ENCODE measurements at places on chromosomes 7 and 10.

- DNase-seq: peak; percentile 33
Measured at GRCh38 chr10:85888004-85888403, 478.6 kb downstream of the GRID1 start.

- no peak for DNase-seq
Measured at GRCh38 chr10:131173484-131174210, 137.9 kb downstream of the TCERG1L start.

- no peak for DNase-seq
Measured at GRCh38 chr10:52228556-52228955, 85.5 kb upstream of the DKK1 start.

- DNase-seq: no peak
Measured at GRCh38 chr7:21898265-21898930, 47.3 kb downstream of the CDCA7L start.

DNA sequence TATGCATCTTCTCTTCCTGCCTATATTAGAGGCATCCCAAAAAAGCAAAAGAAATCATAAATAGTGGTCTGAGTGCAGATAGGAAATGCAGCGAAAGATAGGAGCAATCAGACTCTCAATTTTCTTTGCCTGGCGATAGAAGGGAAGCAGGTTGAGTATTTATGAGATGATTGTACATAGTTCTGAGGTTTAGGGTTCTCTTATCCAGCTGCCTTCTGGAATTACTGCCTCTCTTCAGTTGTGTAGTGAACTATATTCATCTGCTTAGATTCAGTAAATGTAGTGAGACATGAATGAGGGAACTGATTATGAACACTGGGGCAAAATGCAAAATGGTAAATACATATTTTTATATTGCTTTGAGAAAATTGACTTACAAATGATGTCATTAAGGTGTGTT lies 93.0 kb upstream of the CYP26C1 start:
- DNase-seq: no peak

- no peak for DNase-seq
Measured at GRCh38 chr10:33263453-33263852, 71.0 kb downstream of the NRP1 start.

DNA sequence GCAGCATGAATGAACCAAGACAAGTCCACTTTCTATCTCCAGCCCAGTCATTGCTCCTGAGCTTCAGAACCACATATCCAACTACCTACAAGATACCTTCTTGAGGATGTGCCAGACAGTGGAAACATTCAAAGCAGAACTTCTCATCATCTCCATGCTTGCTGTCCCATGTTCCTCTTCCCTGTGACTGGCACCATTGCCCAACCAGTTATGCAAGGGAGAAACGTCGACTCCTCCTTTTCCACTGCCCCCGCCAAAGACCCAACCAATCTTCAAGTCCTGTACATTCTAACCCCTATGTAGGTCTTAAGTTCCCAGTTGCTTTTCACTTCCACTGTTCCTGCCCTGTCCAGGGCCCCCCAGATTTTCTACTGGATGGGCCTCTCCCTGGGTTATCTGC lies 225.7 kb downstream of the RPS24 start:
- DNase-seq: no peak

- no peak for DNase-seq
Measured at GRCh38 chr7:155066417-155066950, 3.6 kb upstream of the HTR5A start.

GRCh38 chr10:110398419-110399105 lies 93.8 kb upstream of the SMNDC1 start:
- DNase-seq: no peak

DNA sequence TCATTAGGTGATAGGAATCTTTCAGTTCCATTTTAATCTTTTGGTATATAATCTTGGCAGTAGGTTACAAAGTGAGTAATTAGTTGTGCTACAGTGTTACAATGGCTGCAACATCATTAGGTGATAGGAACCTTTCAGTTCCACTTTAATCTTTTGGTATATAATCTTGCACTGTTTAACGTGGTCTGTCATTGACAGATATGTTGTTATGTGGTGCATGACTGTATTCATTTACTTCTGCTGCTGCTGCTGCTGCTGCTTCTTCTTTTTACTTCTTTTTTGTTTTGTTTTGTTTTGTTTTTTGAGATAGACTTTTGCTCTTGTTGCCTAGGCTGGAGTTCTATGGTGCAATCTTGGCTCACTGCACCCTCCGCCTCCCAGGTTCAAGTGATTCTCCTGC lies 28.6 kb downstream of the ST7 start:
- DNase-seq: no peak

GRCh38 chr10:71952745-71953144 lies 11.4 kb upstream of the CHST3 start:
- DNase-seq: no peak

GRCh38 chr7:318878-319661 lies 29.1 kb downstream of the FOXL3 start:
- DNase-seq: no peak

DNA sequence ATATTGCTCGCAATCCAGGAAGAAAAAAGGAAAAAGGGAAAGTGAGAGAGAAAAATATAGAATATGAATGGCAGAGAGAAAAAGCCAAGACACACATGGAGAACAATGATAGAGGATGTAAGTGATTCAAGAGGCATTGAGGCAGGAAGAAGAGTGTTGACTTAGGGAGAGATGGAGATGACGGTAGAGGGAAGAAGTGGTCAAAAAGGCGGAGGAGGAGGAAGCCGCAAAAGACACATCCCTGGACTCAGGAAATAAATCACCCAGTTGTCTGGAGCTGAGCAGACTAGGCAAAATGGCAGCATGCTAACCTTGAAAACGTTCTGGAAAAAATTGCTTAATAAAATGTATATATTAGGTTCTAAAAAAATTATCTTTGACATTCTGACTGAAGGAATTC lies 17.7 kb upstream of the GPR37 start:
- DNase-seq: no peak

DNA sequence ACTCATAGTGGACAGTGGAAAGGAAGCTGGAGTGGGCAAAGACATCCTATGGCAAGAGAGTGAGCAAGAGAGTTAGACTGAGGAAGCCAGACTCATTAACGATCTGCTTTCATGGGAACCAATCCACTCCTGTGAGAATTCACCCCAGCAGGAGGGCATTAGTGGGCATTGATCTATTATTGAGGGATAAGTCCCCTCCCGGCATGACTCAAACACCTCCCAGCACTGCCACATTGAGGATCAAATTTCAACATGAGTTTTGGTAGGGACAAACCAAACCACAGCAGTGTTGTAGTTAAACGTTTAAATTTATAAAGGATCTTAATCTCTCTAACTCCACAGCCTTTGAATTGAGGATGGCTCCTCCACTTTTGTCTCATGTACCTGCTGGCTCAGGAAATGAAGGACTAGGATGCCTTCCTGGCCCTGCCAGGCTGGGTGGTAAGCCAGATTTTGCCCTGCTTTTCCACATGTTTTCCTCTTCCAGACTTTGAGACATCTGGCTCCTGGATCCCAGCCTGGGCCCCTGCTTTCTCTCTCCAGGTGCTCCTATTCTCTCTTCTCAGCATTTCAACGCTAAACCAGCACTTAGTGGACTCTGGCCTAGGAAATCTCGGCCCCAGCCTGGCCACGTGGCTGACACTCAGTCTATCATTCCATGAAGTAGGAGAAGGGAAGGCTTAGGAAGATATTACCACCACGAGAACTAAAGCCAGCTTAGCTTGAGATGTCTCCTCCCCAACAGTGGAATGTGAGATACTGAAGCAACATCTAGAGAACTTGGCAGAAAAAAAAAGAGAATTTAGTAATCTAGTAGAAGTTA lies 96.5 kb upstream of the PIP4K2A start:
- no peak for DNase-seq

- no peak for DNase-seq
Measured at GRCh38 chr7:94405506-94405905, 10.8 kb downstream of the COL1A2 start.

DNA sequence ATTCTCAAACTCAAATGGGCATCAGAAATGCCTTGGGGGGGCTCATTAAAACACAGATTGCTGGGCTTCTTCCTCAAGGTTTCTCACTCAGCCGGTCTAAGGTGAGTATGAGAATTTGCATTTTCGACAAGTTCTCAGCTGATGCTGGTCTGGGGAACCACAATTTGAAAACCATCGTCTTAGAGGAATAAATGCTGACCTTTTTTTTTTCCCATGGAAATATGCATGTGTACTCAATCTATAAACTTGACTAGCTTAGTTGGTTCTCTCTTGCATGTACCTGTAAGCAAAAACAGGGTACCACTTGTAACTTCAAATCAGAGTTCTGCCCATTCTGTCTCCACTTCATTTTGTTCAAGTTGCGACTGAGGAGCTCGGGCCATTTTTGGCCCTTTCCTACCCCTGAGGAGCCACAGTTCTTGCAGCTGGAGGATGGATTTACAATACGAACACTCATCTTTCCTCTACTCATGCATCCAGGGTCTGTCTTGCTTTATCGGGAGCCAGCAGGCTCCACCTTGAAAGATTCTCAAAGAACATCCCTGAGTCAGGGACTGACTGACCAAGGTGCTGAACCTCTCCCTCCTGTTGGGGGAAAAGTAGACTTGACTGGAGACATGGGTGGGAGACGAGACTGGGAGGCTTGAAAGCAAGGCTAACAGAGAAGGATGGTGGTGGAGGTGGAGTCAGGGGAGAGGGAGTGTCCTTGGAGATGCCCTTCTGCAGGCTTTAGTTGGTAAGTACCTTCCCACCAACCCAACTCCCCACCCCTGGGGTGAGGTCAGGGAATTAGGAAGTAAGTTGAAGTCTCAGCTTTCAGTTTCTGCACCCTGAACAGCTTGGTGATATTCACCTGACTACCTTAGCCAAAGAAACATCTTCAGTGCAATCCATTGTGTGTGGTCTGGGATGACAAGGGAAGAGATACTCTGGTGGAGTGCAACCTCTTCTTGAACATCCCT lies 3.7 kb upstream of the MAPK8 start:
- no peak for DNase-seq

DNA sequence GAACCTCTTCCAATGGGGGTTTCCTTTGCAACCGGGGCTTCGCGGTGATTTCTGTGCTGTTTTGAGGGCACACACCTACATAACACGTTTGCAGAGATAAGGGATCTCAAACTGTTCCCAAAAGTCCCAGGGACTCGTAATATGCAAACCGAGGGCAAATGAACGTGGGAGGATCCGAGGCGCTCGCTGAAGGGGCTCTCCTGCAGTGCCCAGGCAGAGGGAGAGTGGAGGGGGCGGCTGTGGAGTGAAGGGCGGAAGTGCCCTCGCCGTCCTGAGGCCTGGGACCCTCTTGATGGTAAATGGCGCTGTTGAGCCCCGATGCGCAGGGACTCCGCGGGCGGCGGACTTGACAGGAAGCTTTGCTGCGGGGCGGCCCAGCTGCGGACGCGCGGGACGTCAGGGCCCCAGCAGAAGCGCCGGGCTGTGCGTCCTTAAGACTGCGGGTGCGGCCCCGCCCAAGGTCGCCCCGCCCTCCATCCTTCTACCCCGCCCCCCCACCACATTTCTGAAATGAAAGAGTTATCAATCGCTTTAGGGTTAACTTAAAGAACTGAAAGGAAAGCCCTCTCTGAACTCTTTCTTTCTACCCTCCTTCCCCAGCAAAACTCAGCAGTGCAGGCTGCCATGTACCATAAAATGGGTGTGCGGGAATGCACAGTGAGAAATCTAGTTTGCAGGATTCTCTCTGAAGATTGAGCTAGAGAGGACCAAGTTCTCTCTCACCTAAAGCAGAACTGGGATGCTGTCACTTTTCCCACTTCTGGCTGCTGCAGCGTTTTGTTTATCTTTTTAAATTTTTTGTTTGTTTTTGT lies 151.8 kb upstream of the YAE1 start:
- DNase-seq: no peak

- DNase-seq: no peak
Measured at GRCh38 chr10:84876116-84876999, 548.0 kb downstream of the CCSER2 start.
